ENCODE measurements at places on chromosomes 12 and 14. TPM values are rescaled to one million over a fixed set of nuclear protein-coding genes. Genes with fewer than 3 reads are reported as not detected.

TCTN2 gene
- 18.5 TPM for total RNA-seq

EPYC gene
- total RNA-seq, result not detected

SOAT2 gene
- total RNA-seq, result not detected

SIX1 gene
- total RNA-seq, result 4.6 TPM

SLC39A5 gene
- not detected for total RNA-seq

- DNase-seq, result no peak
Measured at GRCh38 chr14:77580477-77580876, 36.0 kb downstream of the SPTLC2 start.

DNA sequence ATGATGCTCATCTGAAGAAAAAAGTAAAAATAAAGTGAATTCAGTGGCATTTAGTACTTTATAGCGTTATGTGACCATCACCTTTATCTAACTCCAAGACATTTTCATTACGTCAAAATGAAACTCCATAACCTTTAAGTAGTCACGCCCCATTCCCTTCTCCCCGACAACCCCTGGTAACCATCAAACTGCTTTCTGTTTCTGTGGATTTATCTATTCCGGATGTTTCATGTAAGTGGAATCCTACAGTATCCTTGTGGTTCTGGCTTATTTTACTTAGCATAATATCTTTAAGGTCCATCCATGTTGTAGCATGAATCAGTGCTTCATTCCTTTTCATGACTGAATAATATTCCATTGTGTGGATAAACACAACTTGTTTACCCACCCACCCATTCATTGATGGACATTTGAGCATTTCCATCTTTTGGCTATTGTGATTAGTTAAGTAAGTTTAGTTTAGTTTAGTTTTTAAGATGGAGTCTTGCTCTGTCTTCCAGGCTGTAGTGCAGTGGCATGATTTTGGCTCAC lies 18.5 kb upstream of the MAP1LC3B2 start:
- DNase-seq, result peak; percentile 35

GRCh38 chr12:80627782-80628181 lies 79.7 kb upstream of the MYF6 start:
- peak; percentile 38 for DNase-seq

- DNase-seq, result peak; percentile 4
Measured at GRCh38 chr12:111846016-111846415, 4.0 kb downstream of the MAPKAPK5 start.

GRCh38 chr14:33859306-33859705 lies 91.6 kb downstream of the EGLN3 start:
- no peak for DNase-seq

DNA sequence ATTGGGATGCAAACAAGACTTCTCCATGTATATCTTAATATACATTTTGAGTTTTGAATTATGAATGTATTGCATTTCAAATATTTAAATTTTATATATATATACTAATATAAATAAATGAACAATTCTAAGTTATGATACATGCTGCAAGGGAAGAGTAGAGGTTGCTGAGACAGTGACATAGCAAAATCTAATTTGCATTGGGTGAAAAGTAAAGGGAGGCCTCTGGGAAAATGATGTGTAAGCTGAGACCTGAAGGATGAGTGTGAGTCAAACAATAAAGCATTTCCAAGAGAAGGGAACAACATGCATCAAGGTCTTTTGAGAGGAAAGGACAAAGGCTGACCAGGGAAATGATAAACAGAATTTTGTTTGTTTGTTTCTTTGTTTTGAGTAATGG lies 62.9 kb upstream of the PTPRQ start:
- no peak for DNase-seq

GRCh38 chr12:122022393-122023338 lies 982 bp downstream of the BCL7A start:
- no peak for DNase-seq

GRCh38 chr12:45339035-45339434 lies 123.1 kb downstream of the ANO6 start:
- no peak for DNase-seq

DNA sequence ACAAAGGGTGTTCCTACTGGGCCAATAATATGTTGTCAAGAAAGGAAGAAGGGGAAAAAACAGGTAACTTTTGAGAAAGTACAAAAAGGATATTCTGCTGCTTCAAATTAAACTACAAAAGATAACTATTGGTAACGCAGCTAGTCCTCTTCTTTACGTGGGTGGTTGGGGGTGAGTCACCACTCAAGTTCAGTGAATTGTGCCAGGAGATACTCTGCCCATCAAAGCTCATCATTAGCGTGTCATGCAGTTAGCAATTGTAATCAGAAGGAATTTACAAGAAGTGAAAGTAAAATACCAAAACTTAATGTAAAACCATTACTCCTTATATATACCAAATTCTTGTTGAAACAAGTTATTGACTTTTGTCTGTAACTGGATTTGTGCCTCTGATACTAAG lies 342.0 kb downstream of the NPAS3 start:
- no peak for DNase-seq

- DNase-seq, result no peak
Measured at GRCh38 chr14:31025367-31026076, at the start of gene AP4S1. TSS of gene AP4S1 (plus strand) at chr14:31025649. CDS start at chr14:31066197, 40,548 bp downstream.

DNA sequence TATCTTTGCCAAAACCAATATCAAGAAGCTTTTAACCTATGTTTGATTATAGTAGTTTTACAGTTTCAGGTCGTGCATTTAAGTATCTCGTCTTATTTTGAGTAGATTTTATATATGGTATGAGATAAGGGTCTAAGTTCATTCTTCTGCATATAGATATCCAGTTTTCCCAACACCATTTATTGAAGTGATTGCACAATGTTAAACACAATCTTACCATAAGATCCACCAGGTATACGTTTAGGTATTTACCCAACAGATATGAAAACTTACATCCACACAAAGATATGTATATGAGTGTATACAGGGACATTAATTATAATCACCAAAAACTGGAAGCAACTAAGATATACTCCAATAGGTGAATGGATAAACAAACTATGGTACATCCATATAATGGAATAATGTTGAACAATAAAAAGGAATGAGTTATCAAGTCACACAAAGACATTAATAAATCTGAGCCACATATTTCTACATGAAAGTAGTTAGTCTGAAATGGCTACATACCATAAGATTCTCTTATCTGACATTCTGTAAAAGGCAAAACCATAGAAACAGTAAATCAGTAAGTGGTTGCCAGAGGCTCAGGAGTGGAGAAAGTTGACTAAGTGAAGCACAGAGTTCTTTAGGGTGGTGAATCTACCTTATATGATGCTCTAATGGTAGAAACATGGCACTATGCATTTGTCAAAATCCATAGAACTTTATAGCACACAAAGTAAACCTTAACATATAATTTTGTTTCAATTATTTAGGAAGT lies 222.6 kb downstream of the NUAK1 start:
- DNase-seq, result no peak

- DNase-seq, result peak; percentile 91
Measured at GRCh38 chr12:53500142-53500775, 824 bp upstream of the TARBP2 start.

DNA sequence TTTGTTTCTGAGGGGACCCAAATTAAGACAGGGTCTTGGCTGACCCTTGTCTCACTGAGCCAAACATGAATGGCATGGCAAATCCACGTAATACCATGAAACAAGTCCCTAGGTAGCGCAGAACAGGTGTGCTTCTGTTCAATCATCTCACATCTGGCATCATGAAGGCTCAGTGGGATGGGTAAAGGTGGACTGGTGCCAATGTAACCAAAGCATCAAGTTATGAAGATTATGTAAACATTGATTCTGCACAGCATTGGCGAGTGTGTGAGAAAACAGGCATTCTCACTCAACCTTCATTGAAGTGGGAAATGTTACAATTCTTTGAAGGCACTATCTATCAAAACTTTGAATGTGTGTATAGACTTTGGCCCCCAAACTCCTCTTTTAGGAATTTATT lies 41.9 kb downstream of the PTGER2 start:
- DNase-seq, result no peak

GRCh38 chr12:119850330-119850729 lies 26.8 kb downstream of the CIT start:
- no peak for DNase-seq

DNA sequence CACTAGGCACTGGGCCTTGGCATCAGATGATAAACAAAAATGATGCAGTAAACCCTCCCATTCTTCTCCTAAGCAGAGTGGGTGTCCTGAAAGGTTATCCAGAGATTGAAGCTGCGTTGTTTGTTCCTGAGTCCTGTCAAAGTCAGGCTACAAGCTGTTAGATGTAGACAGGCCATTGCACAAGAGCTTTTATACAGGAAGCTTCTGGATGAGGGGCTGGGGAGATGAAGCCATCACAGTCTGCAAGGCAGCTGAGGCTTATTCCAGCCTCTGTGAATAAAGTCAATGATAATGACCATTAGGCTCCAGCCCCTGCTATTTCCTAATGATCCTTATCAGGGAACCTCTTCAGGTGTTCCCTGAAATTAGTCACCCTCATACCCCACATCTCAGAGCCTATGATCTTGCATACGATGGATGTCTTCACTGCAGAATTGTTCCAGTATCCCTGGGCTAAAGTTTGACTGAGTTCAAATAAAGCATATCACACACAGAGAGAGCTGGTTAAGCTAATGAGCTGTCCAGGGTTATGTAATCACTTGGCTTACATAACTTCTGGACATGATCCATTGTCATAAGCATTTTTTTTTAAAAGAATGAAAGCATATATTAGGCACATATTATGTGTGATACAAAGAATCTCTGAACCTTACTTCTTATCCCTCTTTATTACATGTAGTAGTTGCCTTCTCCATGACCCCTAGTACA lies 337.1 kb upstream of the OR4E1 start:
- DNase-seq, result no peak

DNA sequence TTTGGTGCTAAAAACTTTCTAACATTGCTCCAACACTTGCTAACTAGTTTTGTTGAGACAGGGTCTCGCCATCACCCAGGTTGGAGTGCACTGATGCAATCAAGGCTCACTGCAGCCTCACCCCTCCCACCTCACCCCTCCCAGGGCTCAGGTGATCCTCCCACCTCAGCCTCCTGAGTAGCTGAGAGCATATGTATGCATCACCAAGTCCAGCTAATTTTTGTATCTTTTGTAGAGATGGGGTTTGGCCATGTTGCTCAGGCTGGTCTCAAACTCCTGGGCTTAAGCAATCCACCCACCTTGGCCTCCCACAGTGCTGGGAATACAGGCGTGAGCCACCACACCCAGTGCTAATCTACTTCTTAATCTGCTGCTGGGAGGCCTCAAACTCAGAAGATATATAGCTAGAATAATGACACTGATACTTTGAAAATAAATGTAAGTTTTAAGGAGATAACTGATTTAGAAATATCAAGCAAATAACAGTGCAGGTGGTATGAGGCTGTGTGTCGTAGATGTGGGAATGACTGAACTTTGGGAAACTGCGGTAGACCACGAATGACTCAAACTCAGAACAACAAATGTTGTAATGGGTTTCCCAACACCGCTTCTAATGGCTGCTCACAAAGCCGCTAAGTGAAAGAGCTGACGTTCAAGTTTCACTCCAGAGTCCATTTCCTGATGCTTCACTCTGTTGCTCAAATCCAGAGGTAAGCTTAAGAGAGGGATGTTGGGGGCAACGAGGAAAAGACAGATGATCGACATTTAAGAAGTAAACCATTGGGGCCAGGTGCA lies 10.0 kb downstream of the TMCC3 start:
- no peak for DNase-seq

DNA sequence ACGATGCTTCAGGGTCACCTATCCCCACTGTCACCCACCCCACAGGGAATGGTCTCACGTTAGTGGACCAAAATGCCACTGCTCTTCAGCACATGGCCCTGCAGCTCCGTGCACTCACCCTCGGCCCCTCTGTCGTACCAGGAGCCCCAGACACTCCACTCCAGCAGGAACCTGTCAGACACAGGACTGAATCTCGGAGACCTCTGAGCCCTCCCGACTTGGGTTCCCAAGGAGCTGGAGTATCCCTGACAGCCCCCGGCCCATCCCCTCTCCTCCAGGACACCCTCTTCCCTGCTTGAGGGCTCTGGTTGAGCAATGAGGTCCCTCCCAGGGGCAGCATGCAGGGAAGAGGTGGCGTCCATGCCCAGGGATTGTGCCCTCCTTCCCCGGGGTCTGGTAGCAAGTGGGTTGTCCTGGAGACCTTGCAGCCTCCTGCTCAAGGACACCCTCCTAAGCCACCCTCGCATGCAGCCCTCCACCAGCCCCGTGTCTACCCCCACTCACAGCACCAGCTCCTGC lies 20.4 kb upstream of the LRTM2 start:
- no peak for DNase-seq

DNA sequence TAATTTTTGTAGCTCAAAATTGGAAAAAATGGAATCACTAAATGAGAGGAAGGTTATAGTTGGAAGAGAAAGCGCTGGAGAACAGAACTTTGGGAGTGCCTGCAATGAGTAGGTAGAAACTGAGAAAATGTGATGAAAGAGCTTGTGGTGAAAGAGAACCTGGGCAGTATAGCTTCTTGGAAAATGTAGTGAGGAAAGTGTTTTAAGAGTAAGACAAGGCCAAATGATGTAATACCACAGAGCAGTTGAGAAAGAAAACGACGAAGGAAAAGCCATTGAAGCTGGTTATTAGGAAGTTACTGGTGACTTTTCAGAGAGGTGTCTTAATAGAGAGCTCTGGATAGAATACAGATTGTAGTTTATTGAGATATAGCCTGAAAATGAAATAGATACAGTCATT lies 255.3 kb downstream of the AEBP2 start:
- DNase-seq, result peak; percentile 58

All from fibroblast of the aortic adventitia (primary cell).